NCI-H2029 treated with DMSO at 0.1 percent for 48 hours (cell line): ENCODE measurements at places on chromosomes 7 and 10.

GRCh38 chr10:100229819-100230422, 525 bp upstream of the CHUK start:
- DNase-seq = no peak

- no peak for DNase-seq
These were observed 57.5 kb downstream of the MDFIC start for GRCh38 chr7:114979388-114979787.

- no peak for DNase-seq
These were observed 385.5 kb upstream of the HPS1 start for GRCh38 chr10:98832196-98832595.

DNA sequence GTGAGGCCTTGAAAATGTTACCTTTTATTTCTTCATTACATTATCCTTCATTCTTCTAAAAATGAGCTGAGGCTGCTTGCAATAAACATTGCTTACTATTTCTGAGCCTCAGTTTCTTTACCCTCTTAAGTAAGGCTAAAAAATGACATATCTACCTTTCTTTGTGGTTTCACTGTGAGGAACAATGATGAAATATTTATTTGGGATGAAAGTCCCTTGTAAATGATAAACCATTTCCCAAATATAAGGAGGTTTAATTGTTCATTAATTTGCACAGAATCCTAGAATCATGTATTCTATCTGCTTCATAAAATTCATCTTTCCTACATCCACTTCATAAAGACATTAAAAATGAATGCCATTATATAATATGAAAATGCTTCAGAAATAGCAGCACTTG, 27.9 kb downstream of the ZC3HAV1 start:
- DNase-seq = no peak

DNA sequence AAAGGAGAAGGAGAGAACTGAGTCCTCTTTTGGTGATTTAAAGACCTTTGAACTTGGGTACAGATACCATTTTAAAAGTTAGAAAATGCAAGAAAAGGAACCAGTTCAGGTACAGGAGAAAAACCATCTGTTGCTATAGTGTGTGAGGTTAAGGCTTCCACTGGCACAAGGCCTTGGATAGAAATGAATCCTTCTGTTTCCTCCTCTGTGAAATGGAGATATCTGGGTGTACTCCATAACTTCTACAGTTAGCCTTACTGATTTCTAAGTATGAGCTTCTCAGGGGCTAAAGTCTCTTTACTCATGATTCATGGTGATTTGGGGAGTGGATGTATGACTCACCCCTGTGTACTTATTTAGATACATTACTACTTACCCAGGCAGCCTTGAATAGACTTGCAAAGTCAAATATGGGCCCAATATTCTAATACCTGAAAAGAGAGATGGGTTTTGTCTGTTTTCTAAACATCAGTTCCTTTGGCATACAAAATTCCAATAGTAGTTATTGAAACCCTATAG, 117.2 kb upstream of the ADO start:
- no peak for DNase-seq

DNA sequence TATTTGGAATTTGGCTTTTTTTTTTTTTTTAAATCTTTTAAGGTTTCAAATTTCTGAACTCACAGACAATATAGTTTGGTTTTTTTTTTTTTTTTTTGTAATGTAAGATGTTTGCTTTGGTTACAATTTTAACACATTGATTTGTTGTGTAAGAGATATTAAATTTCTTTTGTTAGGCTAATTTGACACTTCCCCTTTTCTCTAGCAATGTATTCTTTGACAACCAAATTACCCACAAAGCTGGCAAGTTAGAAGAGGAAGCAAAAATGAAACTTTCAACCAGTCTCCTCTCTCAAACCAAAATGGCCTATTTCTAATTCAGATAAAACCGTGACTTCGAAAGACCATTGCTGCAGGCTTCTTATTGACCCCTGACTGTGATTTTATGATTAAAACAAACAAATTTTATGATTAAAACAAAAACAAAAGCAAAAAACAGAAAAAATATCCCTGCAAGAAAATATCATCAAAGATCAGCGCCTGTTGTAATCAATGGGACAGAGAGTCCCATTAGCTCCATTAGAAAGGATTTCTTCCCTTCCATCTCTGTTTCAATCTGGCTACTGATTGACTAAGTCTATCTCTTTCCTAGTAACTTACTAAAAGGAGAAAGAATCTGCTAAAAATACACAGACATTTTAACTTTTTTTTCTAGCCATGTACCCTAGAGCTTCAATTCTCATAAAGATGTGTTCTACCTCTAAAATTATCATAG, 489.2 kb downstream of the MDFIC start:
- DNase-seq = no peak

DNA sequence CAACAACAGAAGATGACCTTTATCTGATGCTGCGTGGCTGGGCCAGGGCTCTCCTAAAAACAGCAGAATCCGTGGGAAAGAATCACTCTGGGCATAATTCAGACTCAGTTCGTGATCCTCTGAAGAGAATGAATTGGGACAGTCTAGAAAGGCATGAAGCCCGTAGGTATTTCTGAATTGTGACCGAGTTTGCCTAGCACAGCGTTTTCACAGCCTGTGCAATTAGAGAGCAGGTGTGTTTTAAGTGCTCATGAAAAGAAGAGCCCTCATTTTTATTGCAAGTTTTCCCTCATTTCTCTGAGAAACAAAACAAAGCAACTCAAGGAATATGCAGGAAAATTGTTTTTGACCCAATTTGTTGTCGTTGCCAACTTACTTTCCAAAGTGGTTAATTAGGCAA, 366.2 kb downstream of the WDR11 start:
- no peak for DNase-seq

- DNase-seq = no peak
These were observed 74.5 kb upstream of the EXOC6 start for GRCh38 chr10:92773776-92774175.

GRCh38 chr10:16440396-16441133, 3.8 kb downstream of the PTER start:
- DNase-seq = peak; percentile 2

GRCh38 chr7:77327067-77327931, 88.8 kb downstream of the GSAP start:
- DNase-seq = no peak

- no peak for DNase-seq
These were observed 23.0 kb upstream of the ZMYND11 start for GRCh38 chr10:112246-112645.

- DNase-seq = no peak
These were observed 2.6 kb downstream of the PLEKHS1 start for GRCh38 chr10:113754125-113754524.

DNA sequence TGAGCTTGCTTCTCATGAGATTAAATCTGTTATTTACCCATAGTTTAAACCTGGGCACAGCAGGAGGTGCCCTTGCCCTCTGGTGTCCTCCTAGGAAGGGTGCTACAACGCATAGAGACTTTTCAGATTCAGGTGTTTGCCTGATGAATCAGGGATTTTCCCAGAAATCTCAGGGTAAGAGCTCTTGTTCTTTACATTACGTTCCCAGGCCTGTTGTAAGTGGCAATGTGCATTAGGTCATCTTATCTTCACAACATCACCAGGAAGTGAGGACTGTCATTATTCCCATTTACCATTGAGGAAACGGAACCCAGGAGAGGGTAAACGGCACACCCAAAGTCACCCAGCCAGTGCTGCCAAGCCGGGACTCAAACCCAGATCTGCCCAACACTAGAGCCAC, 73.0 kb downstream of the NHLRC2 start:
- no peak for DNase-seq

GRCh38 chr10:17758200-17758599, 6.2 kb downstream of the TMEM236 start:
- no peak for DNase-seq

GRCh38 chr10:21496343-21497176, 28.9 kb downstream of the SKIDA1 start:
- DNase-seq = no peak

DNA sequence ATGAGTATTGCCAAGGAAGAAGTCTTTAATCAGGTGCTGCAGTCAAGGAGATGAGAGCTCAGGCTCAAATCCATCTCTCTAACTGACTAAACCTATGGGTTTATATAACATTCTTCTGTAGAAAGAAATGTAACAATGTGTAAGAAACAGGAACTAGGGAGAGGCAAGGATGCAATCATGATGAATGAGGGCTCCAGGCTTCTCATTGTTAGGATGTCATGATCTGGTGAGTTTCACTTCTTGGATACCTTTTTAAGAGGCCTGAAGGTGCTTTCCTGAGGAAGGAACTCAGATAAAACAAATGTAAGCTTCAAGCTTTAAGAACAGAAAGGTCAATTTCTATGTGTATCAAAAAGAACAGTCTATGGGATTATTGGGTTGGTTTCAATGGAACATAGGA, 30.8 kb upstream of the SCIN start:
- no peak for DNase-seq

DNA sequence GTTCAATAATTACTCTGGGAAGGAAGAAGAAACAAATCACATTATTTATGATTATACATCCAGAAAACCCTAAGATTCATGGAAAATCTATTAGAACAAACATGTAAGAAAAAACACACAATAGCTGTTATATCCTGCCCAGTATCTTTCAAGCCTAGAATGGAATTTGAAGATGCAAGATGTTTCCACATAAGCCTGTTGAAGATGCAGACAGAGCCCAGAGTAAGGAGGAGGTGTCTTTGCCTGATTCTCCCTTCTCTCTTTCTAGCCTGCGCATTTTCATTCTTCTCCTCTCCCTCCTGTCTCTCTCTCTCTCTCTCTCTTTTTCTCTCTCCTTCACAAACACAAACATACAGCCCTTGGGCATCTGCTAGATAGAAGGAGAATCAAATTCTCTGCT, 170.1 kb upstream of the INHBA start:
- no peak for DNase-seq

GRCh38 chr7:142422621-142423020, 164.8 kb upstream of the PRSS58 start:
- DNase-seq = no peak

DNA sequence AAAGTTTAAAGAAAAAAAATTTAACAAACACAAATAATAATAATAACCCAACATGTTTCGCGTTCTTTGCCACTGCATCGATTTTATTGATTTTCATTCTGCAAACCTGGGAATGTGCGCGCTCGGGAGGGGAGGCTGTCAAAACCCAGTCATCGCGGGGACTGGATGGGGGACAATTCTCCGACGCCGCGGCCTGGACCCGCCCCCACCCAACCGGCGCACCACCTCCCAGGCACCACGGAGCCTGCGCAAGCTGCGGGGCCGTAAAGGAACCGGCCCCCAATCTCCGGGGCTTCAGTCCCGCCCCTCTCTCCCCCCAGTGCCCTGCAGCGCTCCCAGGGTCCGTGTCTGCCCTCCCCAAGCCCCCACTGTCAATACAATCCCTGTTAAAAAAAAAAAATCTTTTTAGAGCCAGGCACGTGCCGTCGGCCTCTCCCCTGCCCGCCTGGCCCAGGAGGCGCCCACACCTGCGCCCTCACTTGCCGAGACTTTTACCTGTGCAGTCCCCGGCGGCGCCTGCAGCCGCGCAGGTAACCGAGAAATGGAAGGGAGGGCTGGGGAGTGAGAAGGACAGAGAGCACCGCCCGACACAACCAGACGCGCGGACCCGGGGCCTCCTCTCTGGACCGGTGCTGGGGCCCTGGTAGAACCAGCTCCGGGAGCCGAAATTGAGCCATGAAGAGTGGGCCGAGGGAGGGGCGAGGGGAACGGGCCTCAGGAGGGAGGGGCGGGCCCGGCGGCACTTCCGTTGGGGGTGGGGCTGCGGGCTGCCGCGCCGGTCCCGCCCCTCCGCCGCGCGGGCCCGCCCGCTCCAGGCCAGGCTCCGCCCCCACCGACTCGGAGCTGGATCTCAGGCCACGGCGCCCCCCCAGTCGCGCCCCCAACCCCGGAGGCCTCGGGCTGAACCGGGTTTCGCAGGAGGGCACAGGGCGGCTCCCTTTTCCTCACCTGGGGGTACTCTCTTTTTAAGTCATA, 7.6 kb upstream of the ZNF503 start:
- no peak for DNase-seq

DNA sequence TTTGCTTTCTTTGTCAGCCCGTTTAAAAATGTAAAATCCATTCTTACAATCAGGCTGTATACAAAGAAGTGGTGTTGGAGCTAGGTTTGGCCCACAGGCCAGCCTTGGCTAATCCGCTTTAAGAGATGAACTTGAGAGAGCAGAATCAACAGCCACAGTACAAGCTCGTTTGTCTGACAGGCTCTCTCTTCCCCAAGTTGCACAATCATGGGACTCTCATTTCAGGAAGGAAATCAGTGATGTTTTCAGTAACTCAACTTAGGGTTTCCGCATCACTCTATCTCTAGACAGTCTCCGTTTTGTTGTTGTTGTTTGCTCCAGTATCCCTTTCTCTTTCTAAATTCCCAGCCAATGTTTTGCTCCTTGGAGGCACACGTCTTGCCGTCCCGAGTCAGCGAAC, 582.0 kb upstream of the MKI67 start:
- DNase-seq = no peak

- DNase-seq = no peak
These were observed 60.2 kb downstream of the GPR26 start for GRCh38 chr10:123726381-123726780.

DNA sequence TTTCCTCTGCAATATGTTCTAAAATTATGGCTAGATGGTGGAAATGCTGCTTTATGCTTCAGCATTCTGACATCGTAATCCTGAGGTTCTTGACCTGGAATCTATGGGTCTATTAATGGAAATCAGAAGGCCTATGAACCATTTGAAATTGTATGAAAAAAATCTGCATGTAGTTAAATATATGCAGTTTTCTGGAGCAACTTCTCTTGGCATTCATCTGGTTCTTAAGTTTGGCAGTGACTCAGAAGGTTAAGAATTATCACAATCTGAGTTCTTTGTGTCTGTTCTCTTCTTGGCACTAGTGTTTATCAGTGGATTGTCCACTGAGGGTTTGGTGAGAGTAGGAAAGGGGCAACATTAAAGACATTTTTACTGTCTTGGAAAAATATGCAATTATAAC, 71.1 kb upstream of the FZD1 start:
- DNase-seq = no peak

- DNase-seq = no peak
These were observed 206.5 kb downstream of the USP6NL start for GRCh38 chr10:11404901-11405300.

- DNase-seq = no peak
These were observed 102.0 kb downstream of the PRKAG2 start for GRCh38 chr7:151774951-151775350.

DNA sequence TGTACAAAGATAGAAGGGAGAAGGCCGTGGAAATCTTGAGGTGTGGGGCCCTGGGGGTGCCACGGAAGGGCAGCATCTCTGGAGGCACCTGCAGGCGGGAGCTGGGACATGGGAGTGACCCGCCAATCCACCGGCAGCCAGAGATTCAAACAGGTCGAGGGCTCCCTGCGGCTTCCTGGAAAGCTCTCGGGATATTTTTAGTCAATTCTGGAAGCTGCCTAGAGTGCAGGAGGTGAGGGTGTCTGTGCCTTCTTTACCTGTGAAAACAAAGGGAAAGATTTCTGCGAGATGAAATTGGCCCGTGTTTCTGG, 16.6 kb downstream of the MNX1 start:
- DNase-seq = no peak

DNA sequence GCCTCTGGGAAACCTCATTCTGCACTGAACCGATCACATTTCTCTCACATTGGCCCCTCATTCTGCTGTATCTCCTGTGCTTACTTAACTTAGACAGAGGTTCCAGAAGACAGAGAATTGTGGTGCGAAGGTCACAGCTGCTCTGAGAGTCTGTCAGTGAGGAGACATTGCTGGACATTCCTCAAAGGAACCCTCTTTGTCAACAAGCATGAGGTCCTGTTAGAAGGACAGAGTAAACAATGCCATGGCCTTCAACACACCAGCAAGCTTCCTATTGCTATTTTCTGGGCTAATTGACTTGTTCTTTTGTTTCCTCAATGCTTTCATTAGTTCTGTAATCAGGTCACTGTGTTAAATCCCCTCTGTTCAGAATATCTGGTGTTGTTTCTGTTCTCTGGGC, 109.3 kb upstream of the FZD8 start:
- DNase-seq = no peak

GRCh38 chr10:76282061-76283025, 850.9 kb downstream of the LRMDA start:
- no peak for DNase-seq
